ENCODE measurements at places on chromosomes 3 and 15. TPM values are rescaled to one million over a fixed set of nuclear protein-coding genes. Genes with fewer than 3 reads are reported as not detected.

- DNase-seq: no peak
Observed at GRCh38 chr3:11829416-11829815, 17.3 kb downstream of the TAMM41 start.

DNA sequence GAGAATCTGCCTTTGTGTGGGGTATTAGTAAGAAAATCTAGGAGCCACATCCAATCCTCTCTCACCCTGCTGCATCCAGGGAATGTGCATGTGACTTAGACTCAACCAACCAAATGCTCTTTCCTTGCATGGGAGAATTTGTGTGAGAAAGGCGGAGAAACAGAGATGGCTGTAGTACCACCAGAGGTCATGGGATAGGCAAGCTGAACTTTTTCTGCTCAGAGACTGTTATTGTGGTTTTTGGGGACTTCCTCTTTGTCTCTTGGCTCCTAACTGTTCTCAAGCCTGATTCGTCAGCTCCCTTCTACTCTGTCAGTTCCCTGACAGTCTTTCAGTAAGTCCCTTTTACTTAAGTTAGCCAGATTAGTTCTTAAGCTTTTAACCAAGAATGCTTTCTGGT is 2.6 kb upstream of the ZSCAN2 start:
- no peak for DNase-seq

The PATL2 gene
- 2.4 TPM for total RNA-seq

DNA sequence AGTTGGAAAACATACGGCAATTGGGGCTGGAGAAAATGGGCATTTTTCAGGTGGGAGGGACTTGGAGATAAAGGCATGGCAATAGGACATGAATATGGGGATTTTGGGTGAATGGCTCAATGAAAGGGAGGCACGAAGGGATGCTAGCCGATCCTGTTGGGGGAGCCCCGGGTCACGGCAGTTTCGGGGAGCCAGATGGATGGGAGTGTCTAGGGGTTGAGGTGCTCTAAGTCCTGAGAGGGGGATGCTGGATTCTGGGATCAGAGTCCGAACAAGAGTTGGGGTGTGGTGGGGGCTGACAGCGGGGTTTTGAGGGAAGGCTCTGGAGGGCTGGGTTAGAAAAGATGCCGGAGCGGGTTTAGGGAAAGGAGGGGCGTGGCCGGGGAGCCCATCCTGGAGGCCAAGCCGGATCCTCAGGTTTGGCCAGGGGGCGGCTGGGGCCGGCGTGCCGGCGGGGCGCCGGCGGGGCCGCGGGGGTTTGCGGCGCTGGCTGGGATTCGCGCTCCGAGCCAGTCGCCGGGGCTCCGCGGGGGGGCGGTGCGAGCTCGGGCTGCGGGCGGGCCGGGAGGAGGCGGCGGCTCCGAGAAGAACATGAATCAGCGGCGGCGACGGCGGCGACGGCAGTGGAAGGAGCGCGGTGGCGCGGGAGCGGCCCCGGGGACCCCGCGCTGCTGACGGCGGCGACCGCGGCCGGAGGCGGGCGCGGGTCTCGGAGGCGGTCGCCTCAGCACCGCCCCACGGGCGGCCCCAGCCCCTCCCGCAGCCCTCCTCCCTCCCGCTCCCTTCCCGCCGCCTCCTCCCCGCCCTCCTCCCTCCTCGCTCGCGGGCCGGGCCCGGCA is at the start of gene TYRO3:
TSS of gene TYRO3 (plus strand) at position 813 of the 839 bp plus-strand sequence. CDS start 46 bp downstream, outside the sequence.
- DNase-seq: peak; percentile 56

The ZNF662 gene
- total RNA-seq: 10.9 TPM

The CNTN6 gene
- total RNA-seq: 16.4 TPM

The CEP152 gene
- total RNA-seq: 7.7 TPM

The MYLK gene
- total RNA-seq: 42.6 TPM

DNA sequence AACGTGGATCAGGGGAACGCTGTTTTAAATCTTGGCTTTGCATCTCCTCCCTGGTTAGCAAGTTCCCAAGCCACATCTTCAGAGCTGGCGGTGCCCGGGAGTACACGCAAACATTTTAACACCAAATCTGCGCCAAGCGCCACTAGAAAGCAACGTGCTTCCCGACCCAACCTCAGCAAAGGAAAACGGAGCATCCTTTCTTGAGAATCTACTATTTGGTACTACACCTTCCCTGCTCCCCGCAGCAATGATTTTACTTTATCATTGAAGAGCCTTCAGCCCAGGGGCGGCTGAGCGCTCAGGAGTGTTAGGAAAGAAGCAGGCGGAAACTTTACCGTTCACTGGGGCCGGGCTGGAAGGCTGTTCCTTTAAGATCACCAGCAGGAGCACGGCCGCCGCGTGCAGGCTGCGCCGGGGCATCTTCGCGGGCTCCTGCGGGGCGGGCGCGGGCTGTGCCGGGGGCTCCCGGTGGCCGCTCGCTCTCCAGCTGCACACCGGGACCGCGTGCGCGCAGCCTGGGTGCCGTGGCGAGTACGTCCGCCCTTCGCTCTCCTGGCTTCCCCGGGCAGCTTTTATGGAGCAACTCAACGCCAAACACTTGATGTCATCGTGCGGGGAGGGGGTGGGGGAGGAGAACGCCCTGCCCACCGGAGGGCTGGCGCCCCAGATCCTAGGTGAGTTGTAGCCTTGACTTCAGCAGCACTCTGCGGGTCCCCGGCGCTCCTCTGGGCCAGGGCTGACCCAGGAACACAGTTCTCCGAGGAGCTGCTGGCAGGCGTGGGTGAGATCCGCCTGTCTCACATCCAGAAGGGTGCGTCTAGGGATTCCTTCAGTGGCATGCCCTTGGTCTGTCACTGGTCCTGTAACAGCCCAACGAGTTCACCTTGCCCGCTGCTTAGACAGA is at the start of gene CA12:
TSS of gene CA12 (minus strand) at position 546 of the 904 bp plus-strand sequence. CDS start at position 420, 126 bp downstream.
- DNase-seq: peak; percentile 51

DNA sequence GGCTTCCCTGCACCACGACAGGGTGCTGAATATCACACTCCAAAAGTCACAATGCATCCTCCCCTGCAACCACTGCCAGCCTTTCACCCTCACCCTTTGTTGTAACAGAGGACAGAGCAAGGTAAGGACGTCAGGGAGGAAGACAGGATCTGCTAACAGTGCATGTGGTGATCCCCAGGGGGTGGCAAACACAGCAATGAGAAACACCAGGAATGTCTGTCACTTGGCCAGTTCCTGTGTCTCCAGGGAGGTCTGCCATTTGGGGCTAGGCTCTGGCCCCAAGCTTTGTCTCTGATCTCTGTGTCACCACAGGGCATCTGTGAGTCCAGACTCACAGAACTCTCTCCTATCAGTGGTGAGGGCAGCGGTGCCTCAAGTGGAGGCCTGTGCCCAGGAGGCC is 54.3 kb upstream of the SLC24A5 start:
- no peak for DNase-seq

DNA sequence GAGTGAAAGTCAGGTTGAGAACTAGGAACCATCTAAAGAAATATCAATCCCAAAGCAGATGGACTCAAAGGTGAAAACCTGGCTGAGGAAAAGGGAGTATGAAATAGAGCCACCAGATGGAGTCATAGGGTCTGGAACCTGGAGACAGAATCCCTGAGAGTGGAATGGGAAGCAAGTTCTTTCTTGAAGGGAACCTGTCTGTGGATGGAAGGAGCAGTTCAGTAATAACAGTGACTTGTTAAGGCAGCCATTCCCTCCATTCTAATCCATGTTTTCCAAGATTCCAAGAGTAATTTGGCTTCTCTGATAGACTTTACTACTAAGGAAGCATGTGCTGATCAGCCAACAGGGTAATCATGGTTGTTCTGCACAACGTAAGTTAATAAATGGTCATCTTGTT is 22.5 kb upstream of the AQP9 start:
- DNase-seq: no peak

- no peak for DNase-seq
Observed at GRCh38 chr3:171552531-171552930, 92.3 kb upstream of the TNIK start.

The B4GALT4 gene
- total RNA-seq: 19.2 TPM

DNA sequence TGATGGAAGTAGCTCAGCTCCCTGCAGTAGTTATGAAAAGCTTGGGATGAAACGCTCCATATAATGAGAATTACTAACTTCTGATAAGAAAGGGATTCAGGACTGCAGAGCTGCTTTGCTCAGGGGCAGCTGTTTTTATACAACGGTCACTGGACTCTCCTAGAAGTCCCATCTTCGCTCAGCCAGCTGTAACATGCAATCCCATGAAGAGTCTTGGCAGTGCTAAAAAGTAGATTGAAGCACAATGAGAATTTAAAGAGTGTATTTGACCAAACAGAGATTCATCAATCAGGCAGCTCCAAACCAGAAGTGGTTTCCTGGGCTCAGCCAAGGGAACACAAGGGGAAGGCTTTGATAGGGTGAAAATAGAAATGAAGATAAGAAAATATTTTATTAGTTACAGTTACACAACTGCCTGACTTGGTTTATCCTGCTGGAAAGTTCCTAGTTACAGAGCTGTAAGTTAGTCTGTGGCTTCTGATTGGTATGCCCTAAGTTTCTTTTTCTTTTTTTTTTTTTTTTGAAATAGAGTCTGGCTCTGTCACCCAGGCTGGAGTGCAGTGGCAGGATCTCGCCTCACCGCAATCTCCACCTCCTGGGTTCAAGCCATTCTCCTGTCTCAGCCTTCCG is 24.1 kb downstream of the SIDT1 start:
- peak; percentile 5 for DNase-seq

GRCh38 chr3:107085261-107085660 is 292.0 kb upstream of the CCDC54 start:
- no peak for DNase-seq

The LPP gene
- total RNA-seq: 79.0 TPM

The MNS1 gene
- 1.6 TPM for total RNA-seq

The CMTM6 gene
- total RNA-seq: 124 TPM

DNA sequence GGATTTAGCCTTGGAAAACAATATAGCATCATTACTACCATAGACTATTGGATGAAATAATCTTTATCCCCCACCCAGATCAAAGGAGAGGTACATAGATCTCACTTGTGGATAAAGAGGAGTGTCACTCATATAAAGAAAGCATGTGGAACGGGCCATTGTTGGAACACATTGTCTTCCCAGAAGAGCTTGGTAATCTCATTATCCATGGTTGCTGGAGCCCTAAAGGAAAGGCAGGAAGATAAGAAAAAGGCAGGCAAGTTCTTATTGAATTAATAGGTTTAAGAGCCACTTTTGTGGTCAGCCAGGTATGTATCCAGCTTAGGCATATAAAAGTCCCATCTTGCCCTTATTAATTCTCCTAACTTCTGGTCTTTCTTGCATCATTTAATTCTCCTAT is 659.1 kb downstream of the GRM7 start:
- DNase-seq: no peak

GRCh38 chr3:153652076-153652475 is 469.1 kb upstream of the ARHGEF26 start:
- no peak for DNase-seq

DNA sequence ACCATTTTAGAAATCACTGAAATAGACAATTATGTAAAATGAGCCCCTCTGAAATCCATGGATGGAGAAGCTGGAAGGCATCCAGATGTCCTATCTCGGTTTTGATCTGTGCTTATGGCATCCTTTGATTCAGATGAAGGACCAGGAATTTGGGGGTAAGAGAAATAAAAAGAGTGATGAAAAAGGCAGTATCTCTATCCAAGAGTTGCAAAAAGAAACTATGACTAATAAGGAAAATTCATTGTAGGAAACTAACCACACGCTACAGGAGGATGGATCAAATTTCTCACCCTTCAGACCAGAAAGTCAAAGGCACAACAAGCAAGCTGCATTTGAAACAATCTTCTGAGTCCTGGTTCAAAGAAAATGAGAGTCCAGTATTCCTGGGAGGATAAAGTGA is 34.8 kb downstream of the SRGAP3 start:
- no peak for DNase-seq

DNA sequence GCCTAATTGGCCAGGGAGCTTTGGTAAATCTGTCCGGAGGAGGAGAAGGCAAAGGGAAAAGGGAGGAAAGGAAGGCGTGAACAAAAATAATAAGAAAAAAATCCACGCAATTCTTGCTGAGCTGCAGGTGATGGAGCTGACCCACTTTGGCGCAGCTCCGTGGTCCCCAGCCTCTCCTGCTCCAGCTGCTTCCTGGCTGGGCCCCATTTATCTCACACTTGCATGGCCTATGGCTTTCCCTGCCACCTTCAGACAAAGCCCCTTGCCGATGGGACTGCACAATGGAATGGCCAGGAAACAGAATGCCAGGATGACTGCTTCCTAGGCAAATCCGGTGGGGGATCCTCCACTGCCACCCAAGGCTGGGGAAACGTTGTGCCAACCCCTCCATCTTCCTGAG is 6.9 kb downstream of the INSYN1 start:
- DNase-seq: no peak

DNA sequence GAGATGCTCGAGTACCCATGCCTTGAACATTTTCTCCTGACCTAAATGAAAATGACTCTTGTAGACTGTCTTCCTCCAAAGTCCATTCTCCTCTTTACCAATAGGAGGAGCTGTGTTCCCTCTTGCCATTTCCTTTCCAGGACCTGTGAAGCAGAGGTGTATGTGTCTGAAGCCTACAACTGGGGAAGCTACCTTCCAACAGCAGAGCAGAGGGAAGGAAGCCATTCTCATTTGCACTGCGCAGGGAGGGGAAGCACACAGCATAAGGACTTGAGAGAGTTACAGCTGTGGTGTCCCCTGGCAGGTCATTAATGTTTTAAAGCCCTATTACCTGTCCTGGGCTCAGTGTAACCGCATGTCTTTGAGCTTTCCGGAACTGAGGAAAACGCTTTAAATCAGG is 38.7 kb downstream of the HSPBAP1 start:
- no peak for DNase-seq

DNA sequence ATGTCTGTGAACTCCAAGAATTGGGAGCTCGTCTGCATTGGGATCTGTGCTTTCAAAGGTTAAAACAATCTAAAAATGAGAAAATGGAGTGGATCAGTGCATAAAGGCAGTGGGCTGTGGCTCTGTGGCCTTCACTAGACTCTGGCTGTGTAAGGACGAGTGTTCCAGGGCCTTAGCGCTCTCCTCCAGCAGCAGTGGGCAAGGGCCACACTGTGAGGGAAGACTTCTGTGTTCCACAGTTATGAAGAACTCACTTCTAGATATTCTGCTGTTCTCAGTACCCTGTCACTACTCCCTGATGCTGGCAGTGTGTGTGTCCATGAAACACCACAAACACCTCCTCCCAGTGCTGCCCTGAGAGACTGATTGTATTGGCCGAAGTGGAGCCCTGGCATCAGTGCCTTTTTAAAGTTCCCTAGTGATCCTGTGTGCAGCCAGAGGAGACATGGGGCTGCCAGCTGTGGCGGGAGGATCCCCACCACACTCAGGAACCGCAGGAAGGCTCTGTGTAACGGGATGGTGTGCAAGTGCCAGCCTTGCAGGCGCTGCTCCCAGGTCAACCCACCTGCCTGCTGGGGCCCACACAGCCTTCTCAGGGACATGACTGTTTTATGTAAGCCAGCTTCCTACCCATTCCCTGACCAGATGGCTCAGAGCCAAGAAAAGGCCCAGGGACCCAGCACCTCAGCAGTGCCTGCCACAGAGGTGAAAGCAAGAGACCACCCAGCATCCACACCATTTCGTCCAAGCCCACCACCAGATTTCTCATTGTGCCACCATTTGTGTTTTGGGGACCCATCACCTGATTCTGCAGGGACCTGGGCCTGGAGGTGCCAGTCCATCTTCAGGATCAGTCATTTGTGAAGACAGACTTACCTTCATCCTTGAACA is 40.4 kb downstream of the ABTB1 start:
- DNase-seq: no peak

The AP3B2 gene
- 4.1 TPM for total RNA-seq

The GOLGA8S gene
- 2.1 TPM for total RNA-seq

- DNase-seq: peak; percentile 96
Observed at GRCh38 chr3:25448750-25449692, 21.0 kb downstream of the RARB start.
